GF-D8 (cell line): ENCODE measurements at places on chromosomes 6 and 20.
A peak's percentile ranks its signal among the peaks of the same experiment; 100 is the strongest.

- no peak for DNase-seq
These were observed 3.9 kb upstream of the LAMA5 start for GRCh38 chr20:62370807-62371587.

DNA sequence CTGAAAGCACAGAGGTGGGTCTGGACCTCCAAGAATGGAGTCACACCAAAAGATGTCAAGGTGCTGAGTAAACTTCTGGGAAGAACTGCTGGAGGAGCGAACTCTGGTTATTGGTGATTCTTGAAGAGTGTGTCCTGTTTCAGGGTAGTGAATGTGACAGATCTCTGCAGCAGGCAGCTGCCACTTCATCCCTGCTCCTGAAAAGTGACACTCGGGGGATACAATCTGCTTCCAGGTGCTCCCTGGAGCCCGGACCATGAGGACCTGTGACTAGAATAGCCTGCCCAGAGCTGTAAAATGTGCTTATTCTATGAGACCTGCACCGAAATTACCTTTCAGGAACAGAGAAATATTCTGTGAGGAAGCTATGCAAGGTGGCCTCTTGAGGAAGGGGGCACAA lies 191.1 kb downstream of the FOXC1 start:
- no peak for DNase-seq

DNA sequence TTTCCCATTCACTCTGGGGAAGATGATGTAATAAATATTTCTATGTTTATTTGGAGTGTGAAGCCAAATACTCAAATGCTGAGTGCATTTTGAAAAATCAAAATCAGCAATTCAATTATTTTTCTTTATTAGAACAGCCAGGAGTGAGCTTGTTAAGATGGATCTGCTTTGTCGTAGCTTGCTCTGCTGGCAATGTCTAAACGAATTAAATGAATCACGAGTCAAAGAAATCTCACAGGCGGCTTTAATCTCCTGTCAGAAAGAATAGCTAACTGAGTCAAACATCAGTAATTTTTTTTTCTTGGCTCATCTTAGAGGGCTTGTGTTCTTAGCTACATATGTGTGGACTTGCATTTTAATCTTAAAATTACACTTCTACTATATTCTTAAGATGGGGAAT lies 100.2 kb upstream of the HMGN3 start:
- no peak for DNase-seq

DNA sequence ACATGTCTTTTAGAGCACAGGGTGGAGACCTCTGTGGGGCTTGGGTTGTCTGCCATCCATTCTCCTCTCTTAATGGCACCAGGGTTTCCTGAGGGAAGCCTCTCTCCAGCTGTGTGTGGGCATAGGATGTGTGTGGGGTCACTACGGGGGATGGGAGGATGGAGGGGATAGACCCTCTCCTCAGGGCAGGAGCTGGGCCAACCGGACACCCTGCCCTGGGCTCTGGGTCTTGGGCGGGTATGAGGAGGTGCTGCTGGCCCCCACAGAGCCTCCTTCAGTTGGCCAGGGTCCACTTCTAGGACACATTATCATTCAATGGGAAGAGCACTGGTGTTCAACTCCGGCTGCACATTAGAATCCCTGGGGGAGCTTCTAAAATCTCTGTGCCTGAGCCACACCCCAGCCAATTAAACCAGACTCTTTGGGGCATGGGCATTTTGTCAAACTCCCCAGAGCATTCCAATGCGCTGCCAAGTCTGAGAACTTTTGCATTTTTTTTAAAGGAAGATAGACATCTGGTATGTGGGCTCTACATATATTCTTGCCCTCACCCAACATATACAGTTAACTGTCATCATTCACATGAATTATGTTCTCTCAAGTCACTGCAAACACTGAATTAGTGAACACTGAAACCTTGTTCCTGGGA lies 38.5 kb downstream of the TRAM2 start:
- DNase-seq: no peak

- DNase-seq: no peak
These were observed 96.7 kb downstream of the FYN start for GRCh38 chr6:111776236-111777221.

- DNase-seq: no peak
These were observed 58.1 kb upstream of the PLEKHG1 start for GRCh38 chr6:150541576-150541975.

DNA sequence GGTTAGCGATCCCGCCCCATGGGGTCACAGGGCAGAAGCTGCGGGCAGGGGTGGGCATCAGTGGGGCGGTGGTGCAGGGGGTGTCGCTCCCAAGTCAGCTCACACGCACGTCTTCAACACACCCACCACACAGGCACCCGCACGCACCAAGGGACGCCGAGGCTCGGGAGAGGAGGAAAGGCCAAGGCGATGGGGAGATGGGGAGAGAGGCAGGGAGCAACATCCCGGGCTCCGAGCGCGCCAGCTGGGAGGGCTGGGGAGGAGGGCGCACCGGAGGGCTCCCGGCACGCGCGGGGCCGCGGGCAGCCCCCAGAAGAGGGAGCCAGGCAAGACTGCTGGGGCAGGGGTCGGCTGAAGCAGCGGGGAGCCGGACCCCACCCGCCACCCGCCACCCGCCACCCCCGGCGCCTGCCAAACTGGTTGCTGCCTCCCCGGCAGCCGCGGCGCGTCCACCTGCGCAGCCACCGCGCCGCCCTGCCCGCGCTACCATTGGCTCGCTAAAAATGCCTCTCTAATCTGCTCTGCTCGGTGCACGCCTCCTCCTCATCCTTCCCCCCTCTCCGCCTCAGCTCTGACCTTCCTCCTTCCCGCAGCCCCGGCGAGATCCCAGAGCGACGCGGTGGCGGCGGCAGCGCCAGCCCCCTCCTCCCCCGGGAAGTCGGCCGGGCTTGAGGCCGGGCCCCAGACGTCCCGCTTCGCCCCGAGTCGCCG lies at the start of gene PACSIN1:
PACSIN1 (plus strand) TSS at position 546 of the 711 bp plus-strand sequence. CDS start 60,230 bp downstream, outside the sequence.
- no peak for DNase-seq

GRCh38 chr20:62828511-62829230 lies 11.8 kb downstream of the COL9A3 start:
- no peak for DNase-seq

- no peak for DNase-seq
These were observed 135.8 kb upstream of the PRSS16 start for GRCh38 chr6:27111743-27112142.

DNA sequence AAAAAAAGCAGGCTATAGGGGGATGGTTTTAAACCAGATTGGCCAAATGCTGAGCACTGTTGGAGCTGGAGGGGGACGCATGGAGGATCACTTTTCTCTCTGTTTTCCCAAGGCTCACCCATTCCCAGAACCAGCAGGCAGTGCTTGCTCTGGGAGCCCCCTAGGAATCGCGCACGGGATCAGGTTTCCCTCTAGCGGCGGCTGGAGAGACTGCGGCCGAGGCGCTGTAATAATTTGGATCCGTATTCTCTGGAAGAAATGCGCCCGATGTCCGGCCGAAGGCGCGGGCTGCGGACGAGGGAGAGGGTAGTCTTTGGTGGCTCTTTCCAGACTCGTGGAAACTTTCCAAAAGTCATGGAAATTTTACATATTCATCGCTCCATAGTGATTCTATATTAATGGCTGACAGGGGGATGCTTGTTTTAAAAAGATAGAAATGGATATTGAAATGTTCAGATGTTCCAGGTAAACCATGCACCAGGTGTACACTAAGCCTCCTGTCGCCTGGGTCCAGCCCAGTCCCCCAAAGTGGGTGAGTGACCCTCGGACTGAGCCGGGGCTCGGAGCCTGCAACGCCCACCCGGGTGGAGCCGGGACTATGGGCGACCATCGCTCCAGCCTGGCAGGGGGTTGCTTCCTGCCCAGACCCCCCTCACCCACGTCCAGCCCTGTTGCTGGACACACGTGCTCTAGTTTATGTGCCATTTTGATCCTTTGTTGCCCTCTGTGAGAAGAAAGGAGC lies 78.7 kb upstream of the PHACTR3 start:
- DNase-seq: no peak

- no peak for DNase-seq
These were observed 74.6 kb upstream of the LRFN2 start for GRCh38 chr6:40661726-40662125.

- peak; percentile 20 for DNase-seq
These were observed 6.7 kb upstream of the DDR1 start for GRCh38 chr6:30877419-30878262.

DNA sequence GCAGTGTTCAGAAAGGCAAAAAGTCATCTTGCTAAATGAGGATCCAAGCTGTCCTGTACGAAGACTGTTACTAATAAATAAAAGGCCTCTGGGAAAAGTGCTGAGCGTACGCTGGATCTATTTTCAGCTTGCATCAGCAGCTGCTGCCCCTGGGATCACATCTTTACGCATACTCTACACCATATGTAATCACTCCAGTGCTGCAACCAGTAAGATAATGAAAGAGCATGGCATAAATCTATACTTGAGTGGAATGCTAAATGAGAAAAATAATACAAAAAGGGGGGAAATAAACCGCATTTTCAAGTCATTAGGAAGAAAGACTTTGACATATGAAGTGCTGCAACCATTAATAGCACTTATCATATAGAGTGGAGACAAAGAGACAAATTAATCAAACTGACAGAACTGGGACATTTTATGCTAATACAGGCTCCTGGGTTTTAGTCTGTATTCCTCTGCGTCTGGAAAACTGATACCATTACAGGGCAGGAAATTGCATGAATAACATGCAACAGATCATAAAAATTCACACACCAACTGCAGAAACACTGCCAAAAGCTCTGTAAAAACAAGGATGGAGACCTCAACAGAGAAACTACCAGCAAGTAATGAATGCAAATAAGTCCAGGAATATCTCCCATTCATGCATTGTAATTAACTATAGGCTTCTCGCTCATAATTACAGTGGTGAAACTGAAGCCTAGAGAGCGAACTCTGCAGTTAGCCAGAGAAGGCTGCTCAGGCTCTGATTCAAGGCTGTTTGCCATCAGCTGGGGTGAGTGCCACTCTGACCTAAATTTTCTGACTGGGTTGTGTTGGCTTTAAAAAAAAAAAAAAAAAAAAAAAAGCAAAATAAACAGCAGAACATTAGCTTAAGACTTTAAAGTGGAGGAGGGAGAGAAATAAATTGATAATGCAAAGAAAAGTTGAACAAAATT lies 83.8 kb downstream of the GJA10 start:
- DNase-seq: no peak

DNA sequence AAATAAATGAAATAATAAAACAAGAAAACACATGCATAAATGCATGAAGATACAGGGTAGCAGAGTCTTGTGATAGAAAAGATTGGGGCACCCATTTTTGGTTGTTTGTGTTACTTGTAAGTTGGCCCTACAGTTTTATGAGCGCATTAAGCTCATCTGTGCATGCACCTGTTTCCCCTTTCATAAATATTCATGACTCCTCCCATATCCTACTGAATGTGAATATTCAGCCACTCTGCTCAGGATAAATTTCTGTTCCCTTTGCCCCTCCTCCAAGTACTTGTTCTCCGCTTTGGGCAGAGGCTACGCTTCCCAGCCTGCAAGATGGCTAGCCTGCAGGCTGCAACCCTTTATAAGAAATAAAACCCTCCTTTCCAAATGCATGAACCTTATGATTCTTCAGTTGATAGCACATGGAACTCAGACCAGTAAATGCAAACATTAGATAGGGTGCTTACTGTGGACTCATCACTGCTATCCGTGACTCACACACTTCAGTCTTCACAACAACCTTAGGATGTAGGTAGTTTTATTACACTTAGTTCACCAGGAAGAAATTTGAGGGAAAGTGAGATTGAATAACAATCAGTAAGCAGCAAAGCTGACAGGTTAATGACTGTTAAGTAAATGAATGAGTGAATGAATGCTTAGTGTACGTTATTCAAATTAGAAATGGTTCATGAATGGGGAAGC lies 15.0 kb downstream of the ALDH8A1 start:
- DNase-seq: no peak

DNA sequence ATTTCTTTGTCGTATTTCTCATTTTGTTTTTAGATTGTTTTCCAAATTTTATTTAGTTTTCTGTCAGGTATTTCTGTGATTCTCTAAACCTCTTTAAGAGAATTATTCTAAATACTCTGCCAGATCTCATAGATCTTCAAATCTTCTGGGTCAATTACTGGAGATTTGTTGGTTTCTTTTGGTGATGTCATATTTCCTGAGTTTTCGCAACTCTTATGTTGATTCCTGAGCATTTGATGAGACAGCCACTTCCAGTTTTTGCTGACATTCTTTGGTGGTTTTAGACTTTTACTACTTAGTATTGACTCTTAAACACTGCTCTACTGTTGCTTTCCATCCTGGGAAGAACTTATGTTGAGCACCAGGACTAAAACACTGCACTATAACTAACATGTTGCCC lies 21.9 kb downstream of the ADGB start:
- DNase-seq: no peak

DNA sequence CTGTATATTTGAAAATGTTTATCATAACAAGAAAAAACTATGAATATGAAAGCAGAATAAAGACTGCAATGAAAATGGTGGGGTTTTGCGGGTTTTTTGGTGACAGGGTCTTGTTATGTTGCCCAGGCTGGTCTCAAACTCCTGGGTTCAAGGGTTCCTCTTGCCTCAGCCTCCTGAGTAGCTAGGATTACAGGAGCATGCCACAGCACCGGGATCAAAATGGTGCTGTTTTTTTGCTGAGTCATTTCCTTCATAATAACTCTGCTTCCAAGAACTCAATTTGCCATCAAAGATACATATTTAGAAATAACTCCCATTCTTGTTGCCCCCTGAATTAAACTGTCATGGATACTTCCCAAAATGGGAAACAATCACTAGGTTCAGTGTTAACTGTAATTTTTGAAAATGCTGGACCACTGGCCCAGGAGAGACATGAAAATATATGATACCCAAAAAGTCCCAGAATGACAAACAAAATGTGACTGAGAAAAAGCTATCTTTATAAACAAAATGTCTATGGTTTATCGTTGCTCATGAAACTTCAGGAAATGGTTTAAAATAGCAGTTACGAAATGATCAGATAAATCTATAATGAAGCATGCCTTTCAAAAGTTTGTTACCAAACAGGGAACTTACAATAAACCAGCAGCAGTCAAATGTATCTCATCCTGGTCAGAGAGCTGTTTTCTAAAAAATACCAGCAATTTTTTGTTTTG lies 32.2 kb downstream of the ILRUN start:
- peak; percentile 74 for DNase-seq

DNA sequence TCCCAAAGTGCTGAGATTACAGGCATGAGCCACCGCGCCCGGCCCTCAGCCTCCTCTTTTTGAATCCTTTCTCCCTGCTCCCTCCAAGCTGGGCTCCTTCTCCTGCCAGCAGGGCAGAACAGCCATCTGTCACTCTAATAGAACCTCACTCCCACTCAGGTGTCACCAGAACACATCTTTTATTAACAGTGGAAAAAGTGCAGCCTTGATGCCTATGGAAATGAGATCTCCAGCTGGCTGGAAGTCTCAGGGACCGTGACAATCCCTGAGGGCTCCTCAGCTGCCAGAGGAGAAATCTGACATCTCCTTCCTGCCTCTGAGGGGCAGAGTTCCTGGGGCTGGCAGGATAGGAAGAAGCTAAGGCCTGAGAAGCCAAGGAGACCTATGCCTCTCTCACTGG lies 28.0 kb downstream of the TMC2 start:
- DNase-seq: no peak
